Nucleus accumbens (tissue), 56 donors: ENCODE measurements at places on chromosomes 11 and 22.

- no peak for DNase-seq
Measured at GRCh38 chr11:118634431-118635236, 27.2 kb downstream of the PHLDB1 start.

DNA sequence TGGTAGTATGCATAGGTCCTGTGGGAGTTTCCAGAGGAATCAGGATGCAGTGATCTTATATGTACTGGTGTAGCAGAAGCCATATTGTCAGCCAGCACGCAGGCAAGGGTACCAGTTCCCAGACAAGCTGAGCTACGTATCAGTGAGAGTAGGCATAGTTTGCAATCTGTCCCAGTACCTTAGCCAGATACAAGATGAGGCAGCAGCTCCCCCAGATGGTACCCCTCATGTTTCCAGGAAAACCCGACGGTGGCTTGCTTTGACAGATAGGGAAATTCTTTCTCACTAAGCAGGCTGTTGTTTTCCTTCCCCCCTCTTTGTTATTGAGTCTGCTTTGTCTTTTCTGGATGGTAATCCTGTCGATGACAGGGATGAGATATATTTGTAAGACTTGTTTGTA lies 109.7 kb upstream of the RRM1 start:
- peak; percentile 1 for DNase-seq

GRCh38 chr11:8180469-8180868 lies 11.6 kb upstream of the RIC3 start:
- no peak for DNase-seq

DNA sequence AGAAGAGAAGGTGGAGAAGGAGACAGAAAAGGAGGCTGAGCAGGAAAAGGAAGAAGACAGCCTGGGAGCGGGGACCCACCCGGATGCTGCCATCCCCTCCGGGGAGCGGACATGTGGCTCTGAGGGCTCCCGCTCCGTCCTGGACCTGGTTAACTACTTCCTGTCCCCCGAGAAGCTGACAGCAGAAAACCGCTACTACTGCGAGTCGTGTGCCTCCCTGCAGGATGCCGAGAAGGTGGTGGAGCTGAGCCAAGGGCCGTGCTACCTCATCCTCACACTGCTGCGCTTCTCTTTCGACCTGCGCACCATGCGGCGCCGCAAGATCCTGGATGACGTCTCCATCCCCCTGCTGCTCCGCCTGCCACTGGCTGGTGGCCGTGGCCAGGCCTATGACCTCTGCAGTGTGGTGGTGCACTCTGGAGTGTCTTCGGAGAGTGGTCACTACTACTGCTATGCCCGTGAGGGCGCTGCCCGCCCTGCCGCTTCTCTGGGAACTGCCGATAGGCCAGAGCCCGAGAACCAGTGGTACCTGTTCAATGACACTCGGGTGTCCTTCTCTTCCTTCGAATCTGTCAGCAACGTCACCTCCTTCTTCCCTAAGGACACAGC lies 21.4 kb downstream of the USP35 start:
- DNase-seq, result no peak

- DNase-seq, result no peak
Measured at GRCh38 chr22:31980628-31981027, 36.3 kb downstream of the YWHAH start.

DNA sequence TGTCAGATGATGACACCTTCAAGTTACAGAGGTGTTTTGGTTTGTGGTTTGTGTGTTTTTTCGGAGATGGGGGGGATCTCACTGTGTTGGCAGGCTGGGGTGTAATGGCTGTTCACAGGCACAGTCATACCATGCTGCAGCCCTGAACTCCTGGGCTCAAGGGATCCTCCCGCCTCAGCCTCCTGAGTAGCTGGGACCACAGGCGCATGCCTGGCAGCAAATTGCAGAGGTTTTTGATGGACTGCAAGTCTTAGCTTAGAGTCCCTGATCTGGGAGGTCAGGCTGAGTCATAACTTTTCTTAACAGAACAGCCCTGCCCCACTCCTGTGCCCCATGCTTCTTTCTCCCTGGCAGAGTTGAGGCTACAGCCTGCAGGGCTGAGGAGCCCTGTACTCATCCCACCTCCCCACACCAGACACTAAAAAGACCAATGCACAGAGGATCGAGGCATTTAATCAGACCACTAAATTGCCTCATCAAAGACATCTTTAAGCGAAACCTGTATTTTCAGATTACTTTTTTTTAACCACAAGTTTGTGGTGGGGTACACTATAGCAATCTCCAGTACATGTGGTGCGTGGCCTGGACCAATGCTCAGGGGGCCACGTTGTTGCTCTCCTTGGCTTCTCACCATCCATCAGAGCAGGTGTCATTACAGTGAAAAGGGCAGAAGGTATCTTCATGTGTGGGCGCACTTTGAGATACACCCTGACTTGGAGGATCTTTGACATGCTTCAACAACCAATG lies 17.1 kb upstream of the ADORA2A start:
- no peak for DNase-seq

DNA sequence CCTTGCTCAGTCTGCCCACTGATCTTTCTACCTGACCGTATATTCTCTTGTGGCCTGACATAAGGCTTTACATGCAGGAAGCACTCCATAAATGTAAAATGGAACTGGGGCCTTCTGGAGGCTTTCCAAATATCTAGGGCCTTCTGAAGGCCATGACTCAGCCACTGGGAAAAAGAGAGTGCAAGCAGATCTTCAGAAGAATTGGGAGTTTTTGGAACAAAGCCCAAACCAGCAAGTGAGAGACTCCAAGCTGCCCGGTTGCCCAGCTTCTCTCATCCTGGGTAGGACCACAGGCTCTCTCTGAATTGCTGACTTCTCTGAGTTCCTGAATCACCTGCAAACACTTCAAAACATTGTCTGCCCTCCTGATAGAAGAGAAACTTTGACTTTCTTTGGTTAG lies 107.9 kb upstream of the BMAL1 start:
- DNase-seq, result no peak

DNA sequence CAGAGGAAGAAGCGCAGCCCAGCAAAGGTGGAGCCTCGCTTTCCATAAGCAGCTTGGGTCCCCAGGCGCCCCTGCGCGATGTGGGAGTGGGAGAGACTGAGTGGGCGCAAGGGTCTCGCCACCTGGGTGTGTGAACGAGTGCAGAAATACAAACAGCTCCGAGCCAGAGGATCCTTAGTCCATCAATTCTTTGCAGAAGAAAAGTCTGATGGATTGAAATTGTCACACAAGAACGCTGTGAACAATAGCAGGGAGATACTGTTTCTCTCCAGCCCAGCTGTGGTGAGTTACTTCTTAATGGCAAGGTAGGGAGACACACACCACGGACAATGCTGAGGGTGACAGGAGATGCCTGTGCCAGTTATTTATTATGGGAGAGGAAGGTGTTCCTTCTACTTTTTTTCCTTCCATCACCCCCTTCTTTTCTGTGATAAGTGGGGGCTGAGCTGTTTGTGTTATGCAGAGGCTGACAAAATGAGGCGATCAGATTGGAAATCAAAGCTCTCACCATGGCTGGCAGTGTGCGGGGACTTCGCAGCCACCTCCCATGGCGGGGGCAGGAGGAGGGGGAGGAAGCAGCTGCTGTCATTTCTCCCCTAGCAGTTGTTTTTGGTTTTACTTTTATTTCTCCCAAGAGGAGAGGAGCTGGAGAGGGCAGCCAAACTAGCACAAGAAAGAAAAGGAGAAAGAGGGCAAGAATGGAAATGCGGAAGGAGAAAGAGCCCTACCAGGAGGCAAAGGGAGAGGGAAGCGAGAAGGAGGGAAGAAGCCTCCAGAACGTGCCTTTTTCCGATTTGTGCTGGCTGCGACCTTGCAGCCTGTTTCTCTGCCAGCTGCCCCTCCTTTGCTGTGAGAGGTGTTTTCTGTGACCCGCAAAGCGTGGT lies 755.8 kb downstream of the NTM start:
- DNase-seq, result no peak

DNA sequence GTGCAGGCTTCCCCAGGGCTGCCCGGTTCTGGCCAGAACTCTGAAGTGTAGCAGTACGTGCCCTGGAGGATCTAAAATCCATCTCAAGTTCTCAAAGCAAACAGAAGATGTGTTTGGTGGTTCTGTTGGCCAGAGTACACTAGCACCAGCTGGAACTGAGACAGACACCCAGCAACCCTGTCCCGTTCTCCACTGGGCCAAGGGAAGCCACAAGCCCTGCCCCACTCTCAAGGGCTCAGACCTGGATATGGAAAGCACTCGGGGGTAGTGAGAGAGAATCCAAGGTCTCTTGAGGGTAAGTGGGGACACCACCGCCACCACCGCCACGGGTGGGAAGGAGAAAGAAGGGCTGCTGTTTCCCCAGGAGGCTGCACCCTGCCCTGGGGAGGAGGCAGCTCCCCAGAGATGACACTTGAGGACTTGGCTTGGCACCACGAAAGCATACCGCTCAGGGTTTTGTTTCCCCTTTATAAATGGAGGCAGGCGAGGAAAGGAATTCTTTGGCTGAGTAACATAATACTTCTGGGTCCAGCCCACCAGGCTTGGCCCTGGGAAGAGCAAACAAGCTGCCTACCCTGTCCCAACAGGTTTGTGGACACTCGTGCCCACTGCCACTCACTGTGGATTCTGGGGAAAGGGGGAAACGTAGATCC lies 56.1 kb upstream of the POU2AF1 start:
- no peak for DNase-seq
